Stimulated activated CD8-positive, alpha-beta memory T cell treated with anti-CD3 and anti-CD28 coated beads, Interleukin-7, amount 100 ng/mL, for 24 hours (primary cell): ENCODE measurements at places on chromosomes 3 and 15.

DNA sequence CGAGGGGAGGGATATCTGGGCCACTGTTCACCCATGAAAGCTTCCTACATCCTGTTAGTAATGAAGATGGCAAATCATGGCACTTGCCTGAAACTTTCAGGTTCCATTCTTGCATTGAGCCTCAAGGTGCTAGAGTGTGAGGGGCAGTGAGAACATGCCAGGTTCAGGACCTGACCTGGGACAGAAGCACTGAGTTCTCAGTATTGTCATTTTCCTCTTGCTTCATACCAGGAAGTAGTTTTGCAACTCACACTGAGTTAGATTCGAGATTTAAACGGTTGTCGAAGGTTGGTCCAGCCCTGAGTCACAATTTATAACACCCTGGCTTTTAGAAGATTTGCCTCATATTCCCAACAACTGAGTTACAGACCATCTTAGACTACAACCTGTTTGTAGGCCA lies 11.8 kb upstream of the MEIS2 start:
- DNase-seq = no peak

- no peak for DNase-seq
Observed at GRCh38 chr3:130572769-130573168, 55.8 kb downstream of the COL6A6 start.

GRCh38 chr3:53716998-53717397 lies 129.2 kb downstream of the CHDH start:
- no peak for DNase-seq

GRCh38 chr3:152264378-152264777 lies 4.4 kb upstream of the MBNL1 start:
- DNase-seq = no peak

DNA sequence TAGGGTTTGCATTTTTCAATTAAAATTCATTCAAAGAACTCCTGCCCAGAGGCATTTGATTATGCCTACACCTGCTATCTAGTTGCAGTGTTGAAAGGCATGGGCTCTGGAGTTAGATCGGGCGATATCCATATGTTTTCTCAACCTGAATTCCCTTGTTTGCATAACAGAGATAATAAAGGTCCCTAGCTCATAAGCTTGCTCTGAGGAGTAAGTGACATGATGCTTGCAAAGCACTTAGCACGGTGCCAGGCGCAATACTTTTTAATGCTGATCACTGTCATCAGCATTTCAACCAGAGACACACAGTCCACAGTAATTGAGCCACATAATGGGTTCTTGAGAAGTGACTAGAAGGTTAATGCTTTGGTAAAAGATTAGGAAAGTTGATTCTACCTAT lies 106.3 kb upstream of the SAMMSON start:
- DNase-seq = no peak
